ENCODE measurements at places on chromosomes 1 and 21. TPM values are rescaled to one million over a fixed set of nuclear protein-coding genes. Genes with fewer than 3 reads are reported as not detected.

The CLCNKB gene
- total RNA-seq = 0.05 TPM

- no peak for DNase-seq
Observed at GRCh38 chr1:116453906-116454305, 80.9 kb downstream of the ATP1A1 start.

DNA sequence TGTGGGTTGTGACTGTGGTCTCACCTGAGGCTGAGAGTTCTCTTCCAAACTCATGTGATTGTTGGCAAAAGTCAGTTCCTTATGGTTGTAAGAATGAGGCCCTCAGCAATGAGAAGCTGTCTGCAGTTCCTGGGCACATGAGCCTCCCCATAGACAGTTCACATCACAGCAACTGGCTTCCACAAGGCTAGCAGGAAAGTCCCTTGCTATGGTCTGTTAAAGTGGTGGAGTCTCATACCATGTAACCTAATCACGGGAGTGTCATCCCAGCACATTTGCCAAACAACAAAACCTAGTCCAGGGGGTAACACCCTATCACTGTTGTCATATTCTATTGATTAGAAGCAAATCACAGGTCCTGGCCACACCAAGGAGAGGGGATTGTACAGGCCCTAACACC, 163.8 kb downstream of the BACH1 start:
- DNase-seq = no peak

The KCNK1 gene
- total RNA-seq = 5.9 TPM

DNA sequence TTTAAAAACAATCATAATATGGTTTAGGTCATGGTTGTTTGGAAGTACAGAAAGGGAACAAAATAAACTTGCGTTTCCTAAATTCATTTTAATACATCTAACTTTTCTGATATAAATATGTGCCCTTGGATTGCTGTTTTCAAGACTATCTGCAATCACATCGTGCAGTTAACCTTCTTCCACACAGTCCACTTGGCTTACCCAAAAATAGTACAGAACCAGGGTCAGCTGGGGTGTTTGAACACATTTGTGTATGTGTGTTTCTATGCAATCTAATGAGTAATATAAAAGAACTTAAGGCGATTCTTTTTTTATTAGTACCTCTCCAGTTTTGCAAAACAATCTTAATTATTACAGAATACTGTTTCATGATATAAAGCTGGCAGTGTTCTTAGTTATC, 19.9 kb downstream of the SAMSN1 start:
- no peak for DNase-seq

DNA sequence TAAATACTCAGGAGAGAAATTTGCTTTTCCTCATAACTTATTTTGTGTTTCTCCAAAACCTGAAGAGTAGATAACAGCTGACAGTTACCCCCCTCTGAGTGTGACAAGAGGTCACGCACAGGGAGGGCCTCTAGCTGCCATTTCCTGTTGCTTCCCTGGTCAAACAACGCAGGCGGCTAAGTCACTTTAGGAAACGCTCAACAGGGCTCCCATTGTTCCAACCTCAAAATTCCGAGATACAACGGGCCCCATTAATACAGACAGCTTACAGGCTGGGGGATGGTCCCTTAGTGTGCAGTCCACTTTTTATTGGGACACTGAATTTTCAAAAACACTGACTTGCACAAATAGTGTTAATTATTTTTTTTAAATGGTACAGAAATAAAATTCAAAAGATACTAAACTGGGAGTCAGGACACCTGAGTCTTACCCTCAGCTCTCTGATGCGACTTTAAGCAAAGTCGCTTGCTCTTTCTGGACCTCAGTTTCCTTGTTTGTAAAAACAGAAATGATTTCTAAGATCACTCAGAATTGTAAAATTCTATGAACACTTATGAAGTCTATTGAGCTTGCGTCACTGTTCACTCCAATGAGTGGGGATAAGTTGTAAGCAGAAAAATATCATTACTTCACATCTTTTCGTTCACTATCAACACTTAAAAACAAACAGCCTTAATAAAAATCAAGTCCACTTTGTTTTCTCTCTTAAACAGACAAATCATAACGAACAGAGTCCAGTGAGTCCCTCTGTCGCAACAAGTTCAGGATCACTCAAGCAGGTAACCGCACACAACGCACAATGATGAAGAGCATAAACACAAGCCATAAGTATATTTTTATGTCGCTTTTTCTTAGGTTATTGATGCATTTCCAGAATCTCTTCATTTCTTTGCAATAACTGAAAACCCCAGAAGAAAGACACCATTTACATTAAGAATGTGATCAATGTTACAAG, 13.5 kb downstream of the LZIC start:
- no peak for DNase-seq

The RNU1-3 gene
- total RNA-seq = not detected

The LAX1 gene
- total RNA-seq = not detected

DNA sequence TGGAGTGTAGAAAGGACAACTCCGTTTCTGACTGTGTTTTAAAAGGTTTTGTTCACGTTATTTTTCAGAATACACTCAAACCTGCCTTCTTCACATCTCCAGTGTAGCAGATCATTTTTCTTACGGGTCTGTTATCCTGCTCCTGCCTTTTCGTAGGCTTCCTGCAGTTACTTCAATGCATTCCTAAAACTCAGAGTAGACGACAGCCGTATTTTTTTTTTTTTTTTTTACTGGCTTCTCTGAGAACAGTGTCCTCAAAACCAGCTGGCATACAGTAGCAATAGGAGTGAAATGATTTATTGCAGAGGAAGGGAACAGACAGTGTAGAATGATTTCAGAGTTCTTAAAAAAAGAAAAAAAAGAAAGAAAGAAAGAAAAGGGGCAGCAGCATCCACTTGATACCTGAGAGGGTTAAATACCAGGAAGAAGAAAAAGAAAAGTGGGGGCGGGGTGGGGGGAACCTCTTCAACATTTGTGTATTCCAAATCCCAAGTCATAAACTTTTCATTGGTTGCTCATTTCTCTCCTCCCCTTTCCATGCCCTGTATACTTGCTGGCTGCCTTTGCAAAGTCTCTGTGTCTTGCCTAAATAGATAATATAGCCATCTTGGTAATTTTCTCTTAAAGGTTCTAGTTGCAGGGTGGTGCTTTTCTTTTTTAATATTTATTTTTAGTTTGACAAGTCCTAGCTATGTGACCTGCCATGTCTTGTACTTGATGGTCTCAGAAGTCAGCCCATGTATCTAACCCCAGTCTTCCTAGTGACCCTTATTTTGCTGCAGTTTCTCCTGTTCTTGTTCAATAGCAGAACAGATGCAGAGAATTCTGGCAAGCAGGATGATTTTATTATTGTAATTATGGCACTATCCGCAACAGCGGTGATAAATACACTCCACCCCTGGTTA, 2.8 kb downstream of the TGFB2 start:
- peak; percentile 91 for DNase-seq

The OR2M2 gene
- not detected for total RNA-seq

DNA sequence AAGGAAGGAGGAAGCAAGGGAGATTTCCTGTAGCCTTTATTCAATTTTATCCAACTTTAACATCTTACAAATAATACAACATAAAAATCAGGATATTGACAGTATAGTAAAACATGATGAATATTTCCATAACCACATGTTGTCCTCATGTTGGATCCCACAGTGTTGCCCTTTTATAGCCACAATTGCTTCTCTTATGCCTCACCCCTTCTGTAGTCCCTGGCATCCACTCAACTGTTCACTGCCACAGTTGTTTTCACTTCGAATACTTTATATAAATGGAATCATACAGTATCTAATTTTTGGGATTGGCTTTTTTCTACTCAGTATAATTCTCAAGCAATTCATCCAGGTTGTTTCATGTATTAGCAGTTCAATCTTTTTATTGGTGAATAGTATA, 44.8 kb downstream of the SRSF11 start:
- no peak for DNase-seq

DNA sequence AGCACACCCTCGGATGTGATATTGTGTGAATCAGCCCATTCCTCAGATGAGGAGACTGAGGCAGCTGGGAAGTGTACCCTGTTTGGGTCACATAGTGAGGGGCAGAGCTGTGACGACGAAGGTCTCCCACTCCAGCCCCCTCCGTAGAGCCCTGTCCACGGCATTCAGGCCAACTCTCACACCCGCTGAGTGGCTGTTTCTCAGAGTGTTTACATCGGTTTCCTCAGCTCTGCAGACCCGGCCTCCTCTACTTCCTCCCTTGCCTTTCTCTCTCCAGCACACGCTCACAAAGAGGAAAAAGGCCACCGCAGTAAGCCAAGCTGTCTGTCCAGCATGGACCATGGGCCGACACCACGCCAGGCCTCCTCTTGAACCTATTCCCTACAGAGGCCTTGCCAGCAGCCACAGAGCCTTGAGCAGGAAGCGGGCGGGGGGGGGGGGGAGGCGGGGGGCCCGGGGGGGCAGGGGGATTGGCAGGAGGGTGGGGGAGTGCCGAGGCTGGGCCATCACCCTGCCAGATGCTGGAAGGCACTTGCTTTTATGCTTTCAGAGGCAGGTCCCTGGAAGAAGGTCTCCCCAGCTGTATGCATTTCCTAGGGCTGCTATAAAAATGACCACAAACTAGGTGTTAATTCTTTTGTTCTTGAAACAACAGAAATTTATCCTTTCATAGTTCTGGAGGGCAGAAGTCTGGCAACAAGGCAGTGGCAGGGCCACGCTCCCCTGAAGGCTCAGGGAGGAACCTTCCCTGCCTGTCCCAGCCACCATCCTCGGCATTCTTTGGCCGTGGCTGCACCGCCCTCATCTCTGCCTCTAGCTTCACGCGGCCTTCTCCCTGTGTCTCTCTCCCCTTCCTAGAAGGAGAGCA, 178.4 kb downstream of the PSMG1 start:
- DNase-seq = peak; percentile 30

DNA sequence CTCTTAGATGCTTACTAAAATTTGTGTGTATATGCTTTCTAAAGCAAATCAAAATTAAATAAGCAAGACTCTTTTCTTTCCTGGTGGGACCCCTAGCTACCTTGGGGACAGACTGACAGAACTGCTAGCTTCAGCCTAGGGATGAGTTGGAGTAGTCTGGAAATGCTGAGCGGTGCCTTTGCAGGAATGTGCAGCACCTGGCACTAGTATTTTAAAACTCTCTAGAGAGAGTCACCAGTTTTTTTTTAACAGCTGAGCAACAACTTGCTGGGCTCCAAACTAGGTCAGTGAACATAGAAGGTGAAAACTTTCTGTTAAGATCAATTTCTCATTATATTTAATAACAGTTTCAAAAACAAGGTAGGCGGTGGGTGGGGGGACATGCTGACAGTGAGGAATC, 56.8 kb downstream of the NUF2 start:
- DNase-seq = no peak

The GNB1 gene
- 137 TPM for total RNA-seq

The OR2T2 gene
- not detected for total RNA-seq

The PTPN14 gene
- 13.8 TPM for total RNA-seq

The GUCA2A gene
- total RNA-seq = not detected

The RIPPLY3 gene
- 0.64 TPM for total RNA-seq

The GJB3 gene
- total RNA-seq = 0.57 TPM

- DNase-seq = no peak
Observed at GRCh38 chr21:34857874-34858273, 189.1 kb downstream of the CLIC6 start.

GRCh38 chr1:13922466-13923110, 222.6 kb downstream of the PRDM2 start:
- peak; percentile 46 for DNase-seq

DNA sequence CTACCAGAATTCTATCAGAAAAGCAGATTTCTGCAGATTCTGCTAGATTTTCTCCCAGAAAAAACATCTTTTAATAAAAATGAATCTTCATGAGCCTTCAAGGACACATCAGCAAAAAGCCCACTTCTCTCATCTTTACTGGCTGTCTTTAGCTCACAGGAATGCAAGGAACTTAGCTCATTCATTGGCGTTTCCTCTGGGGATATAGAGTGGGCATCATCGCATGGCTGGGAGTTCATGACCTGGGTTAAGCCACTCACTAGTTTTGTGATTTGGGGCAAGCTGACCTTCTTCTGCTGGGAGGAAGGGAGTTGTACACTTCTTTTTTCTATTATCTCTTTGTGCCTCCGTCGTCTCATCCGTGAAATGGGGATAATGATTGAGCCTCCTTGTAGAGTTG, 149.7 kb downstream of the KAZN start:
- DNase-seq = no peak

The S100A1 gene
- total RNA-seq = not detected

The NGF gene
- 9.7 TPM for total RNA-seq

DNA sequence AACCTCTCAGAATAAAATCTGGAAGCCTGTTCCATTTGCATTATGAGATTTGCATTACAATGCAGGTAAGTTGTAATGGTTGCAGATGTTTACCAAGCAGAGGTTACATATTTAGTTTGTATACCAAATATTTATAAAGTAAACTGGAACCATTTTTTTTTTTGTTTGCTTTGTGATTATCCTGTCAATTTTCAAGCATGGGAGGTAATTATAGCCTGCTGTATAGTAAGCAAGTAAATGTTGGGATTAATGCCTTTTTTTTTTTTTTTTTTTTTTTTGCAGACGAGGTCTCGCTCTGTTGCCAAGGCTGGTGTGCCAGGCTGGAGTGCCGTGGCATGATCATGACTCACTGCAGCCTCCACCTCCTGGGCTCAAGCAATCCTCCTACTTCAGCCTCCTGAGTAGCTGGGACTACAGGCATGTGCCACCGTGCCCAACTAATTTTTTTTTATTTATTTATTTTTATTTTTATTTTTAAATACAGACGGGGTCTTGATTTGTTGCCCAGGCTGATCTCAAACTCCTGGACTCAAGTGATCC, 21.0 kb downstream of the NFYC start:
- DNase-seq = no peak

- DNase-seq = no peak
Observed at GRCh38 chr1:91827087-91827458, 58.9 kb downstream of the TGFBR3 start.

GRCh38 chr1:7247158-7247557, 461.9 kb downstream of the CAMTA1 start:
- peak; percentile 30 for DNase-seq

DNA sequence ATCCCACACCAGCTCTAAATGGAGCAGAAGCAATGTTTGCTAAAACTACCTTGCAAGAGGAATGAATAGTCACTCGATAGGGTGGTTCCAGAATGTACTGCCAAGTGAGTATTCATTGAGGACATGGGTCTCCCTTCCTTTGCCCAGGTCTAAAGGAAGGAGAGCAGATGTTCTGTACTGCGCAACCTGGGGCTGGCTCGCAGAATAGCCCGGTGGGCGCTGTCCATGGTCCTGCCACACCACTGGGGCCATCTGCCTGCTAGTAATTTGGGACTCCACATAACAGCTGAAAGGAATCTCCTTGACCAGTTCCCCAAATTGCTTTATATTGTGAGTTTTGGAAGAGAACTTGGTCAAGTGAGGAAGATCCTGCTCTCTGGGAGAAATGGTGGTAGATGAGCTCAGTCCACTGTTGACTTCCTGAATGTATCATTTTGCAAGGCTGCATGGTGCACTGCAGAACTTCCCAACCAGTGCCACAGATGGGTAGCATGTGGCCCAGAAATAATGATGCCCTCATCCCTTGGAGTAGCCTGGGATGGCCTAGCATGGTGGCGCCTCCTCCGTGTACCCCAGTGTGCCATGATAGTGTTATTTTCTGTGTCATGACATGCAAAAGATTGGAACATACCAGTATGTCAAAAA, 5.7 kb downstream of the SLC6A17 start:
- DNase-seq = peak; percentile 44

GRCh38 chr1:25590096-25590824, 26.3 kb upstream of the MAN1C1 start:
- DNase-seq = peak; percentile 18

Data from M059J (cell line).